ENCODE measurements at places on chromosomes 16 and 17.
A peak's percentile ranks its signal among the peaks of the same experiment; 100 is the strongest.

DNA sequence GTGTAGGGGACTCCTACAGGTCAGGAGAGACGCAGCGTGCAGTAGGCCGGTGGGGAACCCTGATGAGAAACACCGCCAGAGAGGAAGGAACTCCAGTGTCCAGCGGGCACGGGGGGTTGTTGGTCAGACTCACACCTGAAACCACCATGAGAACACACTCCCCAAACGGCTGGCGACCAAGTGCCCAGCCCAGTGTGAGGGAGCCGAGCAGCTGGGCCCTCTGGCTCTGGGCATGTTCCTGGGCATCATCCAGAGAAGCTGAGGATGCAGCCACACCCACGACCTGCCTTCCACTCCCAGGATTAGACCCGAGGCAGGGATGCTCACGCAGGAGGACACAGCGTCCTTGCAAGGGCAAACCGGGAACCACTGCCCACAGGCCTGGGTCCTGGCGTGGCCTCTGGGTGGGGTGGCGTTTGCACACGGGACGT lies 108.3 kb upstream of the ZNF750 start:
- no peak for DNase-seq

DNA sequence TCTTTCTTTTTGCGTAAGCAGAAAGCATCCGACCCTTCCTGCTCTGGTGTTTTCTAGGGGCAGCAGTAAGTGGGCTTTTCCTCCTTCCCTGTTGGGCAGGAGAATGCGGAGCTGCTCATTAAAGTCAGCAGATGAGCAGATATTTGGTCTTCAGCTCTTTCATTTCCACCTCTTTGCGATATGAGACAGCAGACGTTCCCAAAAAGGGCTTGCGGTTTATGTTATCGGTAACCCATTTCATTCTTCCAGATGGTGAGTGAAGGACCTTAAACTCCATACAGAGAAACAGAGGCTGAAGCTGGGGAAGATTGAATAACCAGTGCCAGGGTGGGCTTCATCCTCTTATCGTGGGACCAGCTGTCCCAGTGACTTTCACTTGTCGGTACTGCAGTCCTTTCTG lies 40.7 kb downstream of the KSR1 start:
- no peak for DNase-seq

DNA sequence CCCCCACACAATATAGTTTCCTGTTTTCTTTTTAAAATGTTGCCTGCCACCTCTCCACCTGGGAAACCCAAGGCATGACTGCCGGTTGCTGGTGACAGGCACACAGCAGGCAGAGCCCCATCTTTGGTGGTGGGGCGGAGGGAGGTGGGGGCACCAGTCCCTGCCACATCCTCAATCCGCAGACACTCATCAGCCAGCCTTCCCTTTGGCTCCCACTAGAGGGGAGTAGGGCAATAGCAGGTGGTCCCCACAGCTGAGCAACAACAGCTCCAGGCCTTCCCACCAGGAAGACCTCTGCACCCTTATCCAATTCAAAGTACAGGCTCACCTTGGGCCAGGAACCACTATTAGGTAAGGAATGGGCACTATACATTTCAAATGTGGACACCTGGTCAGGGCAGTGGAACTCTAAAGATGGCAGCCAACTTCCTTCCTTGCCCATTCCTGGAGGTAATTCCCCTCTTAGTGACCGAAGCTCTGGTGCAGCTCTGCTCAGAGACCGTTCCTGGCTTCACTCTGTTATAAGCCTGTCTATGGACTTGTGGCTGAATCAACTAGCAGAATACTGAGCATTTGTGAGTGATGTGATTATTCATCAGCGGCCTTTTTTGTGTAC lies 13.9 kb downstream of the RECQL5 start:
- DNase-seq, result peak; percentile 92

- DNase-seq, result no peak
Observed at GRCh38 chr16:86626966-86627365, 48.6 kb downstream of the FOXL1 start.
